ENCODE measurements at places on chromosomes 7 and 10.
A peak's percentile ranks its signal among the peaks of the same experiment; 100 is the strongest.

GRCh38 chr10:32150532-32151101 is 94.4 kb upstream of the KIF5B start:
- no peak for DNase-seq

DNA sequence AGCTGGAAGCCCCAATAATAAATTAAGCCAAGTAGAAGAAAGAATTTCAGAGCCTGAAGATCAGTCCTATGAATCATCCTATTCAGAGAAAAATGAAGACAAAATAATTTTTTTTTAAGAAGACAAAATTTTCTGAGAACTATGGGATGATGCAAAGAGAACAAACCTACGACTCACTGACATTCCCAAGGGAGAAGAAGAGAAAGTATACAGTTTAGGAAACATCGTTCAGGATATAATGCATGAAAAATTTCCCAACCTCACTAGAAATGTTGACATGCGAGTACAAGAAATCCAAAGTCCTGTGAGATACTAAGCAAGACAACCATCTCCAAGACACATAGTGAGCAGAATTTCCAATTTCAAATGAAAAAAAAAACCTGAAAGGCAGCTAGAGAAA is 150.5 kb downstream of the THSD7A start:
- no peak for DNase-seq

DNA sequence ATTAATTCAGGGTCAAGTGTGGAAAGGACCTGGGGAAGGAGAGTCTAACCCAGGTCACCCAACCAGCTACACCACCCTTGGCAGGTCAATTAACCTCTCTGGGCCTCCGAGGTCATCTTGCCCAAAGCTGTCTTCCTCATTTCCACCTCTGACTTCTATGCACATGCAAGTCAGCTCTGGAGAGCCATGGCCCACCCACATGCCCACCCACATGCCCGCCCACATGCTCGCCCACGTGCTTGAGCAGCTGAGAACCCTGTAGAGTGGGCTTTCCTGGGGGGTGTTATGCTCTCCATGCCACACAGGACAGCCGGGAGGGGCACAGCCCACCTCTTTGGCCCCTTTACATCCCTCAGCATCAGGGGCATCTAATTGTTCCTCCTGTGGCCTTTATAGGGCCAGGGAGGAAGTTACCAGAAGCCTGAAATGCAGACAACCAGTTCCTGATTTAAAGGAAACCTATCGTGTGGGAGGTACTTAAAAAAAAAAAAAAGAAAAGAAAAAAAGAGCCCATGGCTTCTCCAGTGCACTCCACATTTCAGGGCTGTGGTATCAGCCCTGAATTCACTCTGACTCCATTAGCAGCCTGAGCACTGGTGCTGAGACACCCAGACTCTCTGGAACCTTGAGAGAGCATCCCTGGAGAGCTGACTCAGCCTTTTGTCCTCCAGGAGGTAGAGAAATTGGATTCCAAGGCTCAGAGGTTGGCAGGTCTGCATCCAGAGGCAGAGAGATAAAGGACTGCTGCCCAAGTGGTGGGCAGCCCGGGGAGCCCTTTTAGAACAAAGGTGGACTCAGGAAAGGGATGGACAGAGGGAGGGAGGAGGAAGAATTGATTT is 176.2 kb upstream of the ZMIZ1 start:
- peak; percentile 72 for DNase-seq

- DNase-seq = no peak
Observed at GRCh38 chr7:76187272-76187671, 14.4 kb upstream of the SRRM3 start.

- DNase-seq = no peak
Observed at GRCh38 chr7:105853931-105854419, 22.4 kb downstream of the ATXN7L1 start.

GRCh38 chr7:148191391-148192065 is 399.0 kb upstream of the C7orf33 start:
- DNase-seq = no peak

DNA sequence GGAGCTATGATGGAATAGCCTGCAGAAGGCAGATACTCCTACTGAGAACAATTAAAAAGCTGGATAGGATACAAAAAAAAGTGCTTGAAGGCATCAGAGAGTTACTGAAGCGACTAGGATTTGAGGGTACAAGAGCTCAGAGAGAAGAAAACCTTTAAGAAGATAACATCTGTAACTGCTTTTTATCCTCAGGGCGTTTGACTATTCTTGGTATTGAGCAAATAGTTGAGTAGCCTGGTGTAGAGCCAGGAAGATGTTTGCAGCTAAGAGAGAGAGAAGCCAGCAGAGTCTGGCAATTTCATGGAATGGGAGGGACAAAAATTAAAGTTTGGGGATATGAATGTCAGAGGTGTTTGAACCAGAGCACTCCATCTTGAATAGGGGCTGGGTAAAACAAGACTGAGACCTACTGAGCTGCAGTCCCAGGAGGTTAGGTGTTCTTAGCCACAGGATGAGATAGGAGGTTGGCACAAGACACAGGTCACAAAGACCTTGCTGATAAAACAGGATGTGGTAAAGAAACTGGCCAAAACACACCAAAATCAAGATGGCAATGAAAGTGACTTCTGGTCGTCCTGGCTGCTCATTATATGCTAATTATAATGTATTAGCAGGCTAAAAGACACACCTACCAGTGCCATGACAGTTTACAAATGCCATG is 428.8 kb downstream of the SH2D4B start:
- no peak for DNase-seq

DNA sequence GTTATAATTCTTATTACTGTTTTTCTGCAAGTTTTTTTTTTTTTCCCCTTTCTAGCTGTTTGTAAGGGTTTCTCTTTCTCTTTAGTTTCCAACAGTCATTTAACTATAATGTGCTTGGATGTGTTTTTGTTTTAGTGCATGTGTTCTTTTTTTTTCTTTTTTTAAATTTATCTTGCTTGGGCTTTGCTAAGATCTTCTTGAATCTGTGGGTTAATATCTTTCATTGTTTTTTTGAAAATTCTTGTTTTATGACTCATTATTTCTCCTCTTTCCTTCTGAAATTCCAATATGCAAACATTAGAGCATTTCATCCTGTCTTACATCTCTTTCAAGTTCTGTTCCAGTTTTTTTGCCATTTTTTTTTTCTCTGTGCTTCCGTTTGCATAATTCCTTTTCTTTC is 5.7 kb upstream of the HK1 start:
- no peak for DNase-seq

- DNase-seq = no peak
Observed at GRCh38 chr7:55092186-55092974, 73.6 kb downstream of the EGFR start.

DNA sequence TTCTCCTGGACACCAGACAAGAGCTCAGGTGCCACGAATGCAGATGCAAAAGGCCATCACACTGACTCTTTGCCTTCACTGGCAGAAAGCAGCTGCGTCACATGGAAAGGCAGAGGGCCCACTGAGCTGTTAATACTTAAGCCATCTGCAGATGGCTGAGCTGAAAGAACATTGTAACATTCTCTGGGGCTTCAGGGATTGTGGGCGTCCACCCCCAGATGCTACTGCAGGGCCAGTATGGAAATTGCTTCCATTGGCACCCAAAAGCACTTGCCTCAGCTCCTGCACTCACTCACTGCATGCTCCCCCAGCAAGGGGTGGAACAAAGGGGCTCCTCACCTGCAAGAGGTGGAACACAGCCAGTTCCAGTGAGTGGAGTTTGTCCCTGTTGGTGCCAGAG is 1264.6 kb downstream of the REEP3 start:
- DNase-seq = no peak

- no peak for DNase-seq
Observed at GRCh38 chr10:1378473-1378872, 322.3 kb downstream of the WDR37 start.

- DNase-seq = no peak
Observed at GRCh38 chr10:79380946-79381721, 33.9 kb downstream of the PPIF start.

GRCh38 chr7:112362053-112362650 is 88.1 kb upstream of the IFRD1 start:
- DNase-seq = no peak

DNA sequence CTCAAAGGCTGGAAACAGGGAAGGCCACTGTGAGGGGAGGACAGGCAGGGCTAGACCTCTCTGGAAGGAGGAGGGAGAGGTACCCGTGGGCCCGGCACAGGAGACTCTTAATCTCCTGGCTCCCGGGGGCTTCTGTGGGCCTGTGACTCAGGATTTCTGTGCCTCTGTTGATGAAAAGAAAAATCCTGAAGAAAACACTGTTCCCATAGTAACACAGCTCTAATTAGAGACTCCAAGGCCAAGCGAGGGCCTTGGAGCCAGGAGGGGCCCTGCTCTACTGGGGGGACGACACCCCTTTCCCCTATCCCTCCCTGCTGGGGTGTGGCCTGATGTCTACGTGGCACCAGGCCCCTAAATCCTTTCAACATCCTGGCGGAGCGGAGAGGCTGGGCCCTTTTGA is 174.1 kb upstream of the TNRC18 start:
- DNase-seq = no peak

DNA sequence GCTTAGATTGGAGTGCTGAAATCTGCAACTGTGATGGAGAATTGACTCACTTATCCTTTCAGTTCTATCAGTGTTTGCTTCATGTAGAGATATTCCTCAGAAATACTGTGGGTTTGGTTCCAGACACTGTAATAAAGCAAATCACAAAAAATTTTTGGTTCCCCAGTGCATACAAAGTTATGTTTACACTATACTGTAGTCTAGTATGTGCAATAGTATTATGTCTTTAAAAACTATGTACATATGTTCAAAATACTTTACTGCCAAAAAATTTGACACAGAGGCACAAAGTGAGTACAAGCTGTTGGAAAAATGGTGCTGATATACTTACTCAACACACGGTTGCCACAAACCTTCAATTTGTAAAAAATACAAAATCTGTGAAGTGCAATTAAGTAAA is 112.5 kb downstream of the EPC1 start:
- DNase-seq = no peak

DNA sequence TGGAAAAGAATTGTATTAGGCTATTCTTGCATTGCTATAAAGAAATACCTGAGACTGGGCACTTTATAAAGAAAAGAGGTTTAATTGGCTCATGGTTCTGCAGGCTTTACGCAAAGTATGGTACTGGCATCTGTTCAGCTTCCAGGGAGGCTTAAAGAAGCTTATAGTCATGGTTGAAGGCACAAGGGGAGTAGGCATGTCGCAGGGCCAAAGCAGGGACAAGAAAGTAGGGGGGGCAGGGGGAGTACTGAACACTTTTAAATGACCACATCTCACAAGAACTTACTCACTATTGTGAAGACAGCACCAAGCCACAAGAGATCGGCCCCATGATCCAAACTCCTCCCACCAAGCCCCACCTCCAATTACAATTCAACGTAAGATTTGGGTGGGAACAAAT is 152.5 kb upstream of the PHF14 start:
- DNase-seq = no peak

Data from inflammatory macrophage (primary cell).